ENCODE measurements at places on chromosomes 3 and 15. TPM values are rescaled to one million over a fixed set of nuclear protein-coding genes. Genes with fewer than 3 reads are reported as not detected.

Gene CFAP100
- polyA plus RNA-seq, result not detected

Gene KIF7
- polyA plus RNA-seq, result not detected

Gene ALDH1L1
- not detected for polyA plus RNA-seq

Gene WNT5A
- not detected for polyA plus RNA-seq

Gene USP4
- 55.0 TPM for polyA plus RNA-seq

Gene LNP1
- 0.88 TPM for polyA plus RNA-seq

Gene YEATS2
- 7.2 TPM for polyA plus RNA-seq

Gene ADPRH
- polyA plus RNA-seq, result 29.2 TPM

Gene MEGF11
- polyA plus RNA-seq, result 0.41 TPM

Gene NOX5
- polyA plus RNA-seq, result not detected

Gene TICRR
- not detected for polyA plus RNA-seq

Gene PPP2R3A
- polyA plus RNA-seq, result 0.06 TPM

Gene ALDH1A2
- polyA plus RNA-seq, result not detected

Gene PLIN1
- not detected for polyA plus RNA-seq

Gene ASB14
- polyA plus RNA-seq, result 0.53 TPM

Gene IMPG2
- 0.05 TPM for polyA plus RNA-seq

Gene CDCP1
- polyA plus RNA-seq, result not detected

Gene SLC15A2
- polyA plus RNA-seq, result 2.0 TPM

Gene TMEM62
- 18.0 TPM for polyA plus RNA-seq

Gene TTBK2
- polyA plus RNA-seq, result 9.9 TPM

Gene CCR9
- polyA plus RNA-seq, result 6.3 TPM

Gene RYR3
- 0.08 TPM for polyA plus RNA-seq
